ENCODE measurements at places on chromosomes 1 and 21.

DNA sequence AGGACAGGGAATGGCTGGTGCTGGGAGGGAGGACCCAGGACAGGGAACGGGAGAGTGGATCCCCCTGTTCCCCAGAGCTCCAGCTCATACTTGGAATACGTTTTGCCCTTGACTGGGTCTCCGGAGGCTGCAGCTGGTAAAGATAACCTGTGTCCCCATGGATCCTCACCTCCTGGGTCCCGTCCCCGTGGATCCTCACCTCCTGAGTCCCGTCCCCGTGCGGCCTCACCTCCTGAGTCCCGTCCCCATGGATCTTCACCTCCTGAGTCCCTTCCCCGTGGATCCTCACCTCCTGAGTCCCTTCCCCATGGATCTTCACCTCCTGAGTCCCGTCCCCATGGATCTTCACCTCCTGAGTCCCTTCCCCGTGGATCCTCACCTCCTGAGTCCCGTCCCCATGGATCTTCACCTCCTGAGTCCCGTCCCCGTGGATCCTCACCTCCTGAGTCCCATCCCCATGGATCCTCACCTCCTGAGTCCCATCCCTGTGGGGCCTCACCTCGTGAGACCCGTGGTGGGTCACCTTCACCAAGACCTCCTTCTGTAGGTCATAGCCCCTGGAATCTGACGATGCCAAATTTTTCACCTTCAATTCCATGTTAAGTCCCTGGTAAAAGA lies 61.4 kb downstream of the SCCPDH start:
- DNase-seq = no peak

DNA sequence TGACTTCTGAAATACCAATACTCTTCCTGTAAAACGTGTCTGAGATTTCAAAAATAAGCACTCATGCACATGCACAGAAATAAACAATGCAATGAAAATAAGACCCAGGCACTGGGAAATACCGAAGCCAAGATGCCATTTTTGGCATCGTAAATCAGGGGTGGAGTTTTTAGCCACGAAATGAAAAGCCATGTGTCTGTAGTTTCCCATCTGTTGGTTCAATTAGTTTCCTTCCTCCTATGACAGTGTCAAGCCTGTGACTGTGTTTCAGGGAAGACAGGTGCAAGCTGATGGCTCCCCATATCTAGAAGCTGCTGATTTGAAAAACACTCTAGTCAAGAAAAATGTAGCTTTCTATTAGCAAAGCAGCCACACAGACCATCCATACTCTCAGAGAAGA lies 480.4 kb upstream of the CAMK1G start:
- DNase-seq = no peak

DNA sequence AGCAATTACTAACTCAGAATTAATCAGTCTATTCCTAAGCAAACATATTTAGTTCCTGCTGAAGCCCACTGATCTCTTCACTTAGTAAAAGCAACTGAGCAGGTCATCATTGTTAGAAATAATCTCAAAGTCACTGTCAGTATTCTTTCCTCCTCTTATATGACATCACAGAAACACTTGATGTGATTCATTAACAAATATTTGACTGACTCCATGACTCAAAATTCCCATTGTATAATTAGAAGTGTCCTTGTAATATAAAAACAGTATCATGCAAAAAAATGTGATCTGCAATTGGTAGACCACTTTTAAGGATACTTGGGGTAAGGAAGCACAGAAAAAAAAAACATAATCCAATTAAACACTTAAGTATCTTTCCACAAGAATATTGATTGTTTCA lies 194.4 kb downstream of the DPYD start:
- no peak for DNase-seq

- DNase-seq = no peak
Measured at GRCh38 chr1:51664421-51665240, 47.7 kb downstream of the OSBPL9 start.

- no peak for DNase-seq
Measured at GRCh38 chr1:115973154-115973553, 3.2 kb upstream of the SLC22A15 start.

Data from CD4-positive, alpha-beta T cell treated with Interferon alpha-2 for 1 hour (primary cell).